ENCODE measurements at places on chromosomes 12 and 14.

DNA sequence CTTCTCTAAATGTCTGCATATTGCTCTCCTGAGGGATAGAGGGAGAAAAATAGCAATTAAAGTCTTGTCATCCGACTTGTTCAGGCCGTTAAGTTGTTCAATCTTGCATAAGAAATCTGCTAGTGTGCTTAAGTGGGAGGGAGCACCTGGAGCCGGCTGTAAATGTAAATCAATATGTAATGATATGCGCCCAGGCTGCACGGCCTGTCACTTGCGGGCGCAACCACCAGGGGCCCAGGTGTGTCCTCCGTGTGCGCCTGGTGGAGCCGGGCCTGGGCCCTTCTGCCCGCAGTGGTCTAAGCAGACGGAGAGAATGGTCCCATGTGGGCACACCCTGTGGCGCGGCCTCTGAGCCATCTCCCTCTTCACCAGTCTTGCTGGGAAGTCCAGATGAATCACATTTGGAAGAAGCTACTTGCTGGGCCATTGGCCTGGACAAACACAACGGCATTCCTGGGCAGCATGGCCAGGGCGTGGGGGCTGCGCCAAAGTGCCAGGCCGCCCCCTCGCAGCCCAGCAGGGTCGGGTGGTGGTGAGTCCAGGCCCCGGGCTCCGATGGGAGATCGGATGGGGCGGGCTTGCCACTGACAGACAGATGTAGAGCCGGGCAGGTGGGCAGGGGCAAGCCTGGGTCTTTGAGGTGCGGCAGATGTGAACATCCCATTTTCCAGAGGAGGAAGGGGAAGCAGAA, 193.3 kb upstream of the C14orf180 start:
- DNase-seq, result no peak

DNA sequence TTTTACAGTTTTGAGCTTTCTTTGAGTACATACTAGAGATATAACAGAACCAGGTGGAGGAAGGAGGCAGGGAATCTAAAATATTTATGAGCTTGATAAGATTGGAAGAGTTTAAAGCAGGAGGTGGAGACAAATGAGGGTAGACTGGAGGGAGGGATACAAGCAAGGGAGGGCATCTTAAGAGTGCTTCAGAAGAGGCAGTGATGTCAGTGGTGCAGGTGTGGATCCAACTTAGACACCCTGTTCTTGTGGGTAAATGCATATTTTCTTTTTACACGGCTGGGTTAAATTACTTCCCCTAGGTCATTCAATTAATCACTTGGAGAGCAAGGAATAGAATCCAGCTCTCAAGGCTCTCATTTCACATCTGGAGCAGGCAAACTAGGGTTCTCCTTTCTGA, 146.1 kb upstream of the LRIG3 start:
- no peak for DNase-seq

DNA sequence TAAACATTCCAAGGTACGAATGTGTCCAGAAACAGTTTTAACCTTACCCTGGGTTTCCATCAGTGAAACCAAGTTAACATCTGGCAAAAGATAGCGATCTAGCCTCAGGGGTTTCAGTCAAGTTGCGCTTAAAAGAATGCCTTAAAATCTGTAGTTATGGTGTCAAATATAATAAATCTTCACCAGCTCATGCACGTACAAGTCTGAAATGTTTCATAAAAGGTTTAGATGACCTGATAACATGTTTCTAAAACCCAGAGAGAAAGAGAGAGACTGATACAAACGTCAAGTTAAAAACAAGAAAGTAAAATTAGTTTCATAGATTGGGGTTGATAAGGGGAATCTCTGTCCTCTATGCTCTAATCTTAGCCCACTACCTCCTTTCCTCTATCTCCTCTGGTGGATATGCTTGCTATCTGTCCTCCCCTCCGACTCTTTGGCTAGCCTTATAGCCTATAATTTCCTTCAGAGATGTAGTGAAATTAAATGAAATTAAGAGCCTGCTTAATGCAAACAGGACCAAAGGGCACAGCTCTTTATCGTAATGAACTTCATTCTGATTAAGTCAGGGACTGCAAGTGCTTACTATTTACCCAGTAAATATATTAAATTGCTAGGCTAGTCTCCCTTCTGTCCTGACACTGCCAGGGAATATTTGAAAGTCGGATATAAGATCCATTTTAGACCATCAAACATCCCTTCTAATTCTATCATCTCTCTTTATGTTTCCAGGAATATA, 18.4 kb upstream of the FOS start:
- DNase-seq, result no peak

- no peak for DNase-seq
These were observed 30.5 kb upstream of the GRIP1 start for GRCh38 chr12:66709457-66709773.

GRCh38 chr12:14024591-14024990, 43.2 kb upstream of the GRIN2B start:
- no peak for DNase-seq

- DNase-seq, result no peak
These were observed 348.8 kb downstream of the GXYLT1 start for GRCh38 chr12:41795910-41796309.

DNA sequence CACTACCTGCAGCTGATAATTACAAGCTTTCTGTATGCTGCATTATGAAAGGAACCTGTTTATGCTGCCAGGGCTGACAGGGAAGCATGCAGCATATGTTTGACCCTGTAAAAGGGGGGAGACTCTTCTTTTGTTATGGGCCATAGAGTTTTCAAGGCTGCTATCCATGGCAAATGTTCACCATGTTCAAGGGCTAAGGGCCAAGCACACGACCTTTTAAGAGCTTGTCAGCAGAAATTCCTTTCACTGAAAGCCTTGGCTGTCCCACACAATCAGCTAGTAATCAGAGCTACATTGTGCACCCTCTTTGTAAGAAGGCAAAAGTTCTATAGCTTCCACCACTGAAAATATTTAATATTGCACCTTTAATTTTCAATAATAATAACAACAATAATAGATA, 74.2 kb upstream of the MBIP start:
- no peak for DNase-seq

DNA sequence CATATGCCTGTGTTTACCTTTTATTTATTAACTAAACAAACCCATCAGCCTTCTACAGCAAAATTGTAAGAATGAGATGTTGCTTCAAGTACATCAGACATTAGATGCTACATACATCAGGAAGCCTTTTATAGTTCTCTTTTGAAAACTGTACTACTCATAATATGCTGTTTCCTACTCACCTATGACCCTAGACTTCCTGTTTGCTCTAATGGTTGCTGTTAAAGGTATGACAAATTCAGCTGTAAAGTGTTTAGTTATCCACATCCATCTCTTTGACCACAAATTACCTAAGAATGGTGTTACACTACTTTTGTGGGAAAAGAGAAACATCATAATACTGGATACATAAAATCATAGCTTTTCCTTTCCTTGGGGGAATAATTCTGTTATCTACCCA, 220.0 kb downstream of the RAD51B start:
- DNase-seq, result no peak

- DNase-seq, result no peak
These were observed 13.1 kb upstream of the SRSF5 start for GRCh38 chr14:69753860-69754259.

- no peak for DNase-seq
These were observed 23.8 kb downstream of the AACS start for GRCh38 chr12:125089083-125089482.

DNA sequence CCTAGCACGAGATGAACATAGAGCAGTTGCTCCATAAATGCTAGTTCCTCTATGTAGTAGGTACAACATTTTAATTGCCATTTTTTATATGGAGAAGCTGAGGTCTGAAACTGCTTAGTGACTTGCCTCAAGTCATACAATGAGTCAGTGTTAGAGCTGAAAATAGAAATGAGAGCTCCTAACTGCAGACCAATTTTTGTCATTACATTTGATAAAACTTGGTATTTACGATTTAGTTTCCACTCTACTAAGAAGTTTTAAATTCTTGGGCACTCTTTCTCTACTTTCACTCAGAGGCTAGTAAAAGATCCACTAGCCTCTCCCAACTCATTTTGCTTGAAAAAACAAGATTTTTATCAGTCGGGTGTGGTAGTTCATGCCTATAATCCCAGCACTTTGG, 8.1 kb upstream of the TMED10 start:
- no peak for DNase-seq

- DNase-seq, result peak; percentile 34
These were observed at the start of gene GPRC5A for GRCh38 chr12:12891080-12891880. Gene GPRC5A (plus strand): TSS chr12:12891562. CDS start chr12:12908250, 16,688 bp downstream.

- no peak for DNase-seq
These were observed 8.8 kb downstream of the DTX1 start for GRCh38 chr12:113065126-113066007.

DNA sequence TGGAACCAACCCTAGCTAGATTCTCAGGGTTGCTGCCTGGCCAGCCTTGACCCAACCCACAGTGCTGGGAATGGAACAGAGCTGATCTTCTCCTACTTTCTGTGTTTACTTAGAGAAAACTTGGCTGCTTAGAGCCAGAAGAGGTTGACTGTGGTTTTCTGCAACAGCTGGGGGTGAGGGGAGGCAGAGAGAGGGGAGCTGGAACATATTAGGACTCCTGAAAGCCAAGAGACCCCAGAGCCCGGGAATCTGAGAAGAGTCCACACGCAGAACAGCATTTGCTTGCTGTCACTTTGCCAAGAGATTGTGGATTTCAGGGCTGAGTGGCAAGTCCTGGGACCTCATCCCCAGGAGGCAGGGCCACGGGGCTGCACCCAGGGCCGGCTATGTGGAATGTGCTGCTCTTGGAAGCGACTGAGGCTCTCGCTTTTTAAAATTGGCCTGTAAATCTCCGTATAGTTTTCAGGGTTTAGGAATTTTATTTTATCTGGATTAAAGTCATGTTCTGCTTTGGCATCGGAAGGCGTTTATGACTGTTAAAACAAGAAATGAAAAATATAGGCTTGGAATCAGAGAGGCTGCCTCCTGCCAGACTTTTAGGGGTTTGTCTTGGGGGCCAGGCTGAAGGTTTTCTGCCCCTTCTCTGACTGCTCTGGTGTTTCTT, 22.3 kb upstream of the MED13L start:
- DNase-seq, result no peak

DNA sequence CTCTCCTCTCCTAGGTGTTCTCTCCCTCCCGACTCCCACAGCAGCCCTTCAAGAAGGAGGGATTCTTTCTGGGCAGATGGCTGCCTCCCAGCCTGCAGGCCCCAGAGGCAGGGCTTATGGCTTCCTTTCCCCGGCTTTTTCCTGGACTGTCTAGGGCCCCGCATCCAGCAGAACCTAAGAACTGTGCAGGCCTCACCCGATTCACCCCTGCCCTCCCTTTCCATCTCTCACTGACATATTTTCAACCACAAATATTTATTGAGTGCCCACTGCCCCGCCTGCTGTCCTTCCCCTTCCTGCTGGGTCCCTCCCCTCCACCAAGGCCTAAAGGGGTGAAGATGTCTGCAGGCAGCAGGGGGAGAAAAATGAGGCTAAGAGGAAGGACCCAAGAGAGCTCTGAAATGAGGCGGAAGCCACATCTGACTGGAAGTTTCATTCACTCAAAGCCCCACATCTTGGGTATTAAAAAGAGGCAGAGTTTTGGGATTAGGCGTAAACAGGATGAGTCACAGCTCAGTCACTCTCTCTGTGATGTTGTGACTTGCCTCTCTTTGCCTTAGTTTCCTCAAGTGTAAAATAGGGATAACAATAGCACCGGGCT, 2.9 kb downstream of the SCNN1A start:
- DNase-seq, result no peak

- no peak for DNase-seq
These were observed 124.1 kb downstream of the STXBP6 start for GRCh38 chr14:24925771-24926374.

GRCh38 chr12:31629756-31630732, 29.4 kb upstream of the ETFBKMT start:
- DNase-seq, result no peak

DNA sequence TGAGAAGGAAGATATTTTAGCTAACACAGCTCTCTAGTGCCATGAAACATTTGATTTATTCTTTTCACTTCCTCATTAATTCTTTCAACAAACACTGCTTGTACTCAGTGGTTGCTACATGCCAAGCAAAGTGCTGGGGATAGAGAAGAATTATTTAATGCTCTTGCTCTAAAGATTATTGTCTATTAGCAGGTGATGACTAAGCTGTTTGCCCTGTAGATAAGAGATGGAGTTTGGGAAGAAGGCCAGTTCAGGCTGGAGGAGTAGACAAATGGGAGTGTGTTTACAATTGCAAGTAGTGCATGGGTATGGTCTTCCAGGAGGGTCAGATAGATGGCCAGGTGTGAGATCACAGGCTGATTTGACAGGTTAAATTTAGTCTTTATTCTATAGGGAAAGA, 99.8 kb upstream of the SEL1L start:
- no peak for DNase-seq

- no peak for DNase-seq
These were observed 152.7 kb upstream of the RMST start for GRCh38 chr12:97309921-97310320.

Measured in stimulated activated CD4-positive, alpha-beta T cell treated with anti-CD3 and anti-CD28 coated beads, Interleukin-4, amount 100 ng/mL, for 1 hour (primary cell).